NCI-H1417 (cell line): ENCODE measurements at places on chromosomes 7 and 10.

DNA sequence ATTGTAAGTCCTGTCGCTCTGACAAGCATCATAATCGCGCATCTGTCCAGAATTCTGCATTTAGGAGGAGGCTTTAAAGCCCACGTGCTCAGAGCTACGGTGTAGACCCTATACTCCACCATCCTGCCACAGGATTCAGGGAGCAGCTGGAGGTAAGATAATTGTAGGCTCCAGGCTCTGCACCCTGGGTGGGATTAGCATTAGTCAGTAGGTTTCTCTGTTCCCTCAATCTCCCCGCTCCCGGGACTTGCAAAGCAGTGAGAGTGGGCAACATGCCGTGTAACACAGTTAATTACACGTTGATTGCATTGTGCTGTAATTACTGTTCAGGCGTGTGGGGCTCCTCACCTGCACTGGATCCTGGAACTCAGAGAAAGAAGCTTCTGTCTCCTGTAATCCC, 89.3 kb upstream of the CUX1 start:
- DNase-seq: peak; percentile 96

DNA sequence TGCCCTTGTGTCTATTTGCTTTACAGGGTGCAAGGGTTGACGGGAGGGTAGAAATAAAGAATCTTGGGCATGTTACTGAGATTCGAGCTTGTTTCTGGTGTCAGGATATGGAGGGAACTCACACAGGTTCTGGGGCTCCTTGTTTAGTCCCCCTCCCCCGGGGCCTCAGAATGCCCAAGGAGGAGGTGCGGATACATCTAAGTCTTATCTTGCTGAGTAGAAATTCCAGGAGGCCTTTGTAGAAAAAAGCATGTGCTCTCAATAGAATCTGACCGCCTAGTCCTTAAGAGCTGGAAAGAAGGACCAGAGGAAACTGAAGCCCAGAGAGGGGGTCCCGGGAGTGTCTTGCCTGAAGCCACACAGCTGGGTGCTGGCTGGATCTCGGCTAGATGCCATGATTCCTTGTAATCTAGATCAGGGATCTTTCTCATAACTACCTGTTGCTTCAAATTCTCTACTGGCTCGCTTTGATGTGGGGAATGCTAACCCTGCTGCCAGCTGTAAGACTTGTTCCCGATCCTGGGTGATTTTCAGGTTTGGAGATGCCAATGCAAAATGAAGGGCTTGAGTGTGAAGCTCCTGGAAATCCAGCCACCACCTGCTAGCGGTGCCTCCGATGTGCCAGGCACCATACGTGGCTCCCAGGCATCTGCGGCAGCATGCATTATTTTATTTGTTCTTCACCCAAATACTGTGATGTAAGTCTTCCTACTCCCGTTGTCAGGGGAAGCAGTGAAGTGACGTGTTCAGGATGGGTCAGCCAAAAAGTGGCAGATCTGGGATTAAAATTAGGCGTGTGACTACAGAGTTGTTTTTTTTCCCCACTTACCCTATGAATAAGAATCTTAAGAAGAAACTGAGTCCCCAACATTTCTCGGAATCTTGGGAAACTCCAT, 226.0 kb downstream of the TCF7L2 start:
- no peak for DNase-seq

- DNase-seq: no peak
Observed at GRCh38 chr10:63666836-63667383, 145.7 kb downstream of the REEP3 start.

DNA sequence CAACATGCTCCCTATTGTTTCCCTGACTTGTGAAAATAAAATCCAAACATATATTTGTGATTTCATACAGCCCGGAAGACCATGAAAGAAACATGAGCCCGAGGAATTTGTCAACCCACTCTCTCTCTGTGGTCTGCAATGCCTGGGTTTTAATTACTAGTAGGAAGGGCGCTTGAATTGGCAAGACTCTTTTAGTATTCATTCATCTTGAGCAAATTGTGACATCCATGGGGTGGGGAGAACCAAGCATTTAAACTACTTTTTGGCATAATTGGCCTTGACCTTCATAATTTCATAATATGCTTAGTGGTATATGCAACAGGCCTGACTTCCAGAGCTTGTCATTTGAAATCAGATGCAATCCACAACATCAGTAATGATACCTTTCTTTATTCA, 142.4 kb upstream of the BMPER start:
- DNase-seq: no peak

DNA sequence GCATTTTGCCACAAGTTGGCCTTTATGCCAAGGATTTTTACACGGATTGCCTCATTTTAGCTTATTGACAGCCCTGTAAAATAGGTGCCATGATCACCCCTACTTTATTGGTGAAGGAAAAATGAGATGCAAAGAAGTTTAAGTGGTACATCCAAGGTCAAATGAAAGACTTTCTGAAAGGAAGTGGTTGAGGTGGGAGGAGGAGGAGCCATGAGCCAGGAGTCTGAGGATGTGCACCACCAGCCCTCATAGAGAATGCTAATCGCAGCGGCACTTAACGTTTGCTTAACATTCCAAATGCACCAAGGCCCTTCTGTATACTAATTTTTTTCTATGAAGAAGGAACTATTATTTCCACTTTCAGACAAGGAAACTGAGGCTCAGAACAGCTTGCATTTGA, 31.0 kb upstream of the LRRC18 start:
- no peak for DNase-seq

- DNase-seq: no peak
Observed at GRCh38 chr10:3524086-3524960, 260.7 kb downstream of the KLF6 start.

DNA sequence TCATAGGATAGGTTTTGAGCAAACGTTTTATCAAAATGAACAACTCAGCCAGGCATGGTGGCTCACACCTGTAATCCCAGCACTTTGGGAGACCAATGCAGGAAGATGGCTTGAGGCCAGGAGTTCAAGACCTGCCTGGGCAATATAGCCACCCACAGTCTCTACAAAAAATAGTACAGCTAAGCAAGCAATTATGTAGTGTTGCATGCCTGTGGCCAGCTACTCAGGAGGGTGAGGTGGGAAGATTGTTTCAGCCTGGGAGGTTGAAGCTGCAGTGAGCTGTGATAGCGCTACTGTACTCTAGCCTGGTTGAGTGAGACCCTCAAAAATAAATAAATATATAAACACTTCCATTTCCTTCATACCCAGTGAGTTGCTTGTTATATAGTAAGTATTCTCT, 67.1 kb downstream of the LSMEM1 start:
- DNase-seq: no peak

DNA sequence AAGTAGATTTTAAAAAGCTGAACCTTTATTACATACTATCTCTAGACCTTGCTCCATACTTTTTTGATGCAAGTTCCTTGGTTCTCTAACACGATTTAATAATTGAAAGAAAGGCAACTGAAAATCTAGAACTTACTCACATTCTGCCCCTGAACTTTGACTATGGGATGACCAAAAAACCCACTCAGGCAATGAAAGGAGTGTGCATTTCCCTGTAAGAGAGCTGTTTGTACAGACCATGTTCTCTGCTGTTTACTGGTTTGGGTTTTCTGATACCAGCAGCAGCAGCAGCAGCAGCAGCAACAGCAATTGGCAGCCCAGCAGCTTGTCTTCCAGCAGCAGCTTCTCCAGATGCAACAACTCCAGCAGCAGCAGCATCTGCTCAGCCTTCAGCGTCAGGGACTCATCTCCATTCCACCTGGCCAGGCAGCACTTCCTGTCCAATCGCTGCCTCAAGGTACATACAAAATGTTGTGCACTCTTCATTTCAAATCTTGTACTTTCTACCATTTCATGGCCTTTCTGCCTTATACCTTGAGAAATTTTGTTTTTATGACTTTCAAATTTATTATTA, 216.7 kb downstream of the FOXP2 start:
- DNase-seq: peak; percentile 34

- no peak for DNase-seq
Observed at GRCh38 chr7:71517940-71518699, 386.2 kb downstream of the GALNT17 start.

DNA sequence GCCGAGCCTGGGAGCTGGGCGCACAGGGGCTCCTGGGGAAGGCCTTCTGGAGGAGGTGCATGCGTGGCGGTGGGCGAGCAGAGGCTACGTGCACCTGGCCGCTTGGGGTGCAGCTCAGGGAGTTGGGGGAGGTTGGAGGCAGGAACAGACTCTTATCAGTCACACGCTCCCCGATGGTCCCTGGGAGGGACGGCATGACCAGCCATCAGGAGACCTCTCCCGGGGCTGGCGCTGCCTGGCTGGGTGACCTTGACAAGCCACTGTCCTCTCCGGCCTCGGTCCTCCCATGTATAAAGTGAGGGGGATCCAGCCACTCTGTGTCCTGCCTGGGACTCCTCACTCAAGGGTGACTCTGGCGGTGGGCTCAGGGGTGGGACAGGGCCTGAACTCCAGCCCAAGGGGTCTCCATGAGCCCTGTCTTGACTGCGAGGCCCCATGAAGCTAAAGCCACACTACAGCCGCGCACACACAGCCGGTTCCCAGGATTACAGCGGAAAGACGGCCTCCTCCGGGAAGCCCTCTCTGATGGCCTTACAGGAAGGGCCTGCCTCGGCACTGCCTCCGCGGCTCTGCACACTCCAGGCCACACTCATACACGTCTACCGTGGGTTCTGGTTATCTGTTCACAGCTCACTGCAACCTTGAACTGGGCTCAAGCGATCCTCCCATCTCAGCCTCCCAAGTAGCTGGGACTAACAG, 2.3 kb downstream of the TMEM184A start:
- no peak for DNase-seq

- no peak for DNase-seq
Observed at GRCh38 chr7:131919920-131920709, 363.7 kb upstream of the PODXL start.

DNA sequence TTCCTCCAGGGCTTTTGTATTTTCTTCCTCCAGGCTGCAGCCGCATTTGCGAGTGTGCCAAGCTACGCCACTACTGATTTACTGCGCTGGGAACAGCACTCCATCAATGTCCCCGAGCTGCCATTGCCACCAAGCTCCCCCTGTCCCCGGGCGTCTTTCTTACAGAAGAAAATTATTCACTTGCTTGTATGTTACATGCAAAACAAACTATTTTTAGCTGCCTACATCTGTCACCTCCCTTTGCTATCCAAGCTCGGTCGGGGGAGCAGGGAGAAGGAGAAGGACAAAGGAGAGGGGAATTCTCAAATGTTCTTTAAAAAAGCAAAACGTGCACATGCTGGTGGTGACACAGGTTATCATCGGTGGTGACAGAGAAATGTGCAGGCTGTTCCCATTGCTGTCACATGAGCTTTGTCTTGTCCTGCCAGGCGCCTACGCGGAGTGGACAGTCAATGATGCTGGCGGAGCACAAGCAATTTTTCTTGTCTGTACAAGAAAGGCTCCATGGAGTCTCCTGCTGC, 93.1 kb downstream of the ADARB2 start:
- DNase-seq: peak; percentile 53

DNA sequence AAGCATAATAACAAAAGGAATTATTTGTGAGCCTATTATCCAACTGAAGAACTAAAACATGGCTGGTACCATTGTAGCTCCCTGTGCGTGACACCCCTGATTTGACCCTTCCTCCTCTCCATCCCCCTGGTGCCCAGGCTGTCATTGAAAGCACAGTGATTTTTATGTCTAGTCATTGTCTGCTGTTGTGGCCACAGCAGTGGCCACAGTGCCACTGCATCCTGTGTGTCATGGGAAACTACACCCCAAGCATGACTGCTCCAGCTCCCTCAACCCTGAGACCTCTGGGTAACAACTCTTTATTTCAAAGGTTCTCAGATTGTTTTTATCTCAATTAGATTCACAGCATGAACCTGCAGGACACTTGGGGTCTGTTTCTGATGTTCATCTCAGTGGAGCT, 52.0 kb downstream of the ERLIN1 start:
- no peak for DNase-seq

GRCh38 chr7:96308253-96308949, 13.5 kb downstream of the SLC25A13 start:
- no peak for DNase-seq

DNA sequence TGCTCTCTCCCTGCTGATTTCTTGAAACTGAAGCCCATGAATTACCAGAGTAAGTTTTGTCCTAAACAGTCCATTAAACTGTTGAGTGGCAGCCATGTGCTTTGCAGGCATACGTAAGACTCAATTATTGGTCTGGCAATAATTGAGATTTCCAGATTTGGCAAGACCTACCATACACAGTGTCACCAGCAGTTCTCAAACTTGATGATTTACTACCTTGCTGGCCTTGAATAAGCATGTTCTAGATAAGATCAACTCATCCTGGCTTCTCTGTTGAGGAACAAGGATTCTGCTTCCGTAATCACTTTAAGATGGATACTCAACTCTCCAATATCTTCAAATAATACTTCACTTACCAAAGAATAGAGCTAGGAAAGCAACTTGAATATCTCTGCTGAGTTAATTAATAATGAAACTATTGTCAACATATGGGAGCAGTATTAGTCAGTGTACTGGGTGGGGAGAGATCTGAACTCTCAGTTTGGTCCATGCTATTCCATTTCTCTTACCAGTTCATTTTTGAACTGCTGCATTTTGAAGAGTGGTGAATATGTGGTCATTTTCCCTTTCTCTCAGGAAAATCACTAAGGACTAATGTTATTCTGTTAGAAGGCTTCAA, 181.4 kb downstream of the IPMK start:
- DNase-seq: no peak

- no peak for DNase-seq
Observed at GRCh38 chr10:24307696-24308485, 99.0 kb downstream of the KIAA1217 start.

DNA sequence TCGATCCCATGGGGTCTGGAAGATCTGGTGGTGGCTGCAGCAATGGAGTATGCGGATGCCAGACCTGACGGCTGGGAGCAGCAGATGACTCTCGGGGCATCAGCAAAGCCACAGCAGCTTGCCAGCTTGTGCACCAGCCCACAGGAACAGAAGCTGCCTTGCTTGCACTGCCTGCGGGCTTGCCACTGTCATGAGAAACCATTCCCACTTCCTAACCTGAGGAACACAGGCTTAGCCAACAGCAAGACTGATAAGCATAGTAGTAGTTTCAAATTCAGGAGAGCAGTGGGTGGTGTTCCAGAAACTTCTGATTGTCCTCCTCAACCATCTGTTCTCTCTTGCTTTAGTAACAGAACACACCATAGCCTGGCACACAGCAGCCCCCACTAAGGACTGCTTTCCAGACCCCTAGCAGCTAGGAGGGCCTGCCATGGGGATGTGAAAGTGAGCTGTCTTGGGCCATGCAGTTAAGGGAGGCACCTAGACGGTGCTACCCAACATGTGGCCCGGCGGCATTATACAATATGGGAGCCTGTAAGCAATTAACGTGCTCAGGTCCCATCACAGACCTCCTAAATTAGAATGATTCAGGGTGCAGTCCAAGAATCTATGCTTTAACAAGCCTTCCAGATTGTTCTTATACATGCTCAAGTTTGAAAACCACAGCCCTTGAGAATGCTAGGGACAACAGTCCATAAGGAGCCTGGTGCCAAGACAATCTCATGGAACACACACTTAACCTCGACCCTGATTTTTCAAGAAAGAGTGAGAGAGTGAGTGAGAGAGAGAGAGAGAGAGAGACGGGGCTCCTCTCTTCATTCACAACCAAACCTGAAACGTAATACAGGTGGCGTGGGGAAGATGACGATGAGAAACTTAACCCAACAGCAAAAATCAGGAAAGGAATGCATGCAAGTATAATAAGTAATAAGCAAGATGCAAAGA, 7.1 kb downstream of the ANXA11 start:
- DNase-seq: no peak

GRCh38 chr10:72088889-72089575, 681 bp upstream of the SPOCK2 start:
- DNase-seq: peak; percentile 69

- DNase-seq: no peak
Observed at GRCh38 chr10:34967335-34967880, 122.7 kb downstream of the CUL2 start.

- DNase-seq: no peak
Observed at GRCh38 chr10:7968510-7969112, 85.9 kb upstream of the GATA3 start.
